Stimulated activated CD4-positive, alpha-beta T cell treated with anti-CD3 and anti-CD28 coated beads, Interleukin-2, amount 100 ng/mL, for 24 hours (primary cell): ENCODE measurements at places on chromosomes 2 and 18.

- DNase-seq: no peak
Measured at GRCh38 chr2:273333-273732, 8.6 kb downstream of the ACP1 start.

- no peak for DNase-seq
Measured at GRCh38 chr2:85746321-85747004, 7.3 kb upstream of the ATOH8 start.

DNA sequence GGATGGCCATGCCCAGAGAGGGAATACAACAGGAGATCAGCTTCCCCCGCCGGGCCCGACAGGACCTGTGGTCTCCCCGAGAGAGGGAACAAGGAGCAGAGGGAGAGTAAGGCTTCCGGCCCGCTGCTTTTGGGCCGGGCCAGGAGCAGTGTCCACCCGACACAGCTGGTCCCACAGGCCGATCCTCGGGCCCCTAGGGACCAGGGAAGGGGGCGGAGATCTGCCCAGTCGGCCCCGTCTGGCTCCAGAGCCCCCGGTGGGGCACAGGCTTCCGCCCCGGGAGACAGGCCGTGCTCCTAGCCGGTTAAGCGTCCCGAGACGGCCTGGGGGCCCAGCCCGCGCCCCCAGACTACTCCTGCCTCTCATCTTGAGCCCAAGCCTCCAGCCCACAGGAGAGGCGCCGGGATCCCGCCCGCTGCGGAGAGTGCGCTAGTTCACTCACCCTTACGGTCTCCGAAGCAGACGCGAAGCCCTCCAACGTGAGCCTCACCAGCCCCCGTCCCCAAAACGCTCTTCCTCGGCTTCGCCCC, at the start of gene MCFD2:
Gene MCFD2 (minus strand): TSS at position 526 of the 530 bp plus-strand sequence. CDS start 6,635 bp downstream, outside the sequence.
- peak; percentile 13 for DNase-seq

- peak; percentile 72 for DNase-seq
Measured at GRCh38 chr2:73175663-73176204, 26.6 kb upstream of the NOTO start.

DNA sequence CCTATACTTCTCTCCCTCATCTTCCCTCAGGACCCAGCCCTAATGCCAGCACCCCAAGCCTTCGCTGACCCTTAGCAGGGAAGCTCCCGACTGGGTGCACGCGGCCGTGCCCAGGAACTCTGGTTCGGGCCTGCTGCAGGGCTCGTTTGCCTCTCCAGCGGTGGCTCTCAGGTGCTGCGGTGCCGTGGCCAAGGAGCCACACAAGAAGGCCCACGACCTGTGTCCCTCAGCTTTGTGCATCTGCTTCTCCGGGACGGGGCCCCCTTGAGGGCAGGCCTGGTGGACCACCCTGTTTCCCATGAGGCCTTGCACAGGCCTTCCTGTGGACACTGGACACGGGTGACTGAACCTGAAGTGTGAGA, 17.7 kb downstream of the BOK start:
- no peak for DNase-seq

DNA sequence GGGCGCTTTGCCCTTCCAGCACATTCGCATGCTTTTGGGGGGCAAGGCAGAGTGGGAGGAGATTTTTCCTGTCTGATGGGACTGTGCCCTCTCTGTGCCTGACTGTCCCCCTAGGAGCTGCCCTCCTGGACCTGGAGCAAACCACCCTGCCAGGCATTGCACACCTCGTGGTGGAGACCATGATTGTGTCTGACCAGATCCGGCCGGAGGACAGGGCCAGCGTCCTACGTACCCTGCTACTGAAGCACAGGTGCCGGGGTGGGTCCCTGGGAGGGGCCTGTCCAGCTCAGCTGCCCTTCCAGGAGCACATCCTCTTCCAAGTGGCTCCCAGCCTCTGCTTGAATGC, 5.3 kb downstream of the SLC4A3 start:
- DNase-seq: no peak

DNA sequence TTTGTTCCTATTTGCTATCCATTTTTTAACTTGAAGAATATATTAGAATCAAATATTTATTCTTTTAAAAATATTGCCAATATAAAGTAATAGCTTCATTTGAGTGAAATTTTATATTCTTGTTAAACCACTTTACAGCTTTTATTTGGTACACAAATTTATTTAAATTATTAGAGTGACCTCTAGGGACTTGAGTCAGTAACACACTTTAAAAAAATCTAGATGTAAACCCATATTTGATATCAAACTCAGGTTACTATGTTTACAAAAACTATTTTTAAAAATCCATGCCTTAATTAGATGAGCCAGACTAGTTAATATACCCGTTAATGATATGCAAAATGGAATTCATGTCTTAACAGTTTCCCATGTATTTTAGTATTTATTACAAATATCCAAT, 134.6 kb downstream of the MAP4K4 start:
- no peak for DNase-seq

- no peak for DNase-seq
Measured at GRCh38 chr2:54416166-54416813, 39.8 kb upstream of the SPTBN1 start.

DNA sequence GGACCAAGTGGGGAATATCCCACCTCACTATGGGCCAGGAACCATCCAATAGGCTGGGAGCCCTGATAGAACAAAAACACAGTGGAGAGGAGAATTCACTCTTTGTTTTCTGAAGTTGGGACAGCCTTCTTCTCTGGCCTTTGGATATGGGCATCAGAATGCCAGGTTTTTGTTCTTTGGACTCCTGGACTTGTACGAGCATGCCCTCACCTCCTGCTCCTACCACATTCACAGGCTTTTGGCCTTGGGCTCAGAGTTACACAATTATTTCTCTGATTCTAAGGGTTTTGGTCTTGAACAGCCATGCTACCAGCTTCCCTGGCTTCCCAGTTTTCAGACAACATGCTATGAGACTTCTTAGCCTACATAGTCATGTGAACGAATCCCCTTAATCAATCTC, 732.9 kb upstream of the VRK2 start:
- no peak for DNase-seq

DNA sequence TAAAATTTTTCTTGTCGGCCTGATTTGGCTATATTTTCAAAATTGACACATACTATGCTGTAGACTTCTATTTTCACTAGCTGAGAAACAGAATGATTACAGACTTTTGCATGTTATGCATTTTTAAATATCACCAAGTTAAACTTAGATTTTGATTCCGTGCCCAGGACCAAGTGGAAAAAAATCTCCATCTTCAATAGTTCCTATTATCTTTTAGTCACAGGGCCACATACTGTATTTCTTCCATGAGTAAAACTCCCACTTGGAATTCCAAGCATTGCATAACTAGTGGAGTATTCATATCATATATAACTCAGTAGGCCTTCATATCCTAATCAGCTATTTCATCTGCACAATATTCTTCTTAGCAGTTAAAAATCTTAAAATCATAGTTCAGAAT, 470.9 kb downstream of the ARHGAP15 start:
- no peak for DNase-seq

GRCh38 chr2:12177455-12178288, 431.2 kb downstream of the LPIN1 start:
- no peak for DNase-seq

- no peak for DNase-seq
Measured at GRCh38 chr2:233689031-233689430, 3.7 kb upstream of the UGT1A6 start.

- peak; percentile 46 for DNase-seq
Measured at GRCh38 chr2:102615620-102616436, 3.5 kb upstream of the SLC9A2 start.

DNA sequence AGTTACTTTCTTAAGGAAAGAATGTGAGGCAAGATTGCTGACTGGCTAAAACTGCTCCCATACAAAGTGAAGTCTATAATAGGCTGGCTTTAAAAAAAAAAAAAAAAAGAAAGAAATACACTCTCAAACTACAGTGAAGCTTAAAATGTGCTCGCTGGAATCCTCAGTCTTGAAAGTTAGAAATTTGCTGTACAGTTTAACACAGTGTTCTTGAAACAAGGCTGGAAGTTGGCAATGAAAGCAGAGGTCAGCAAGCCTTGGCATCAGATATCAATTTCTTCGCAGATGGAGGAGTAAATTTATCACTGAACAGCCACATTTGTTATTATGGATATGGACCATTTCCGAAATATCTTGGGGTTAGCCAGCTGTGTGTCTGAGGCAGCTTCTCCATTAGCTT, 392.9 kb downstream of the ZNF516 start:
- no peak for DNase-seq

DNA sequence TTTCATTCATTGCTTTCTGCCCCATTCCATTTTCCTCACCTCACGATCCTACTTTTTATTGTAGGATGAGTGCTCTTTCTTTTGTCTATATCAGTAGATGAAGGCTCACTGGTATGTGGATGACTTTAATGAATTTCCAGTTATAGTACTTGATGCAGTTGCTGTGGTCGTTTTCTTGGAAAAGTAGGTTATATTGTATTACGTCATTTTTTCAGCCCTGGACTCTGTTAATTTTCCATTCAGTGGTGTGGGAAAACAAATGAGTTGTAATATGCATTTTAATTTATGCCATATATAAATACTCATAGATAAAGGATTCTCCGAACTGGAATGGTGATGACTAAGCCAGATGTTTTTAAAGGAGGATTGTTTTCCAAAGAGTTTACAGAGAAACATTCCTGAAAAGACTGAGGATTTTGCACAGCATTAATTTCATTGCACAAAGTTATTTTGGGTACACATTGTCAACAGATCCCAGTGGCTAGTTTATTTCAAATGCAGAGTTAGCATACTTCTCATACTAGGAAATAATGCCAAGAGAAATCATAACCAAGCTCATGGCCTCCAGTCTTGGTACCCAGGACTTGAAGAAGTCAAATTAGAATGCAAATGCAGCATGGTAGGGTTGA, 189.7 kb downstream of the PAX3 start:
- DNase-seq: no peak

DNA sequence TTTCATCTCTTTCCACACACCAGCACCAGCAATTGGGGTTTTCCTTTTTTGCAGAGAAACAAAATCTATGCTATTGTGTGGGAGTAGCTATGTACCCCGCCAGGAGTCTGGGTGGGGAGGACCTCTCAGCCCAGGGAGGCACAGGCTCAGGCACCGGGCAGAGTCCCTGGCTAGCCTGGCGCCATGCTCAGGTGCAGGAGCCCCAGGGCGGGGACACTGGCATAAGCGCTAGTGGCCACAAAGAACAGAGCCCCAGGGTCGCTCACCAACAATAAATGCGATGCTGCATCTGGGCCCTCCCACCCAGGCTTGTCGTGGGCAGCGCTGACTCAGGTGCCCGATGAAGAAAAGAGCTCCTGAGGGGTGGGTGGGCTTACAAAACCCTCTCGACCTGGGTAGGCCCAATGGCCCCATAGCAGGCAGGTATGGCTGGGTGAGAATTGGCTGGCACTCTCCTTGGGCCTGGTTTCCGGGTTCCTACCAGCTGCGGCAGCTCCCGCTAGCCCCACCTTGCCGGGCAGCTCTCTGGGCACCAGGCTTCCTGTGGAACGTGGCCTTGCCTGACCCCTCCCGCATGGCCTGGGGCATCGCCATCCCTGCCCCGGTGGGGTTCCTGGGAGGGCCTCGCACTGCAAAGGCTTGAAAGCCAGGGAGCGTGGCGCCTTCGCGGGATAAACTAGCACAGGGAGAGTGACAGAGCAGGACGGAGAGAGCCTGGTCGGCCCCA, 31.8 kb upstream of the COL6A3 start:
- peak; percentile 16 for DNase-seq

DNA sequence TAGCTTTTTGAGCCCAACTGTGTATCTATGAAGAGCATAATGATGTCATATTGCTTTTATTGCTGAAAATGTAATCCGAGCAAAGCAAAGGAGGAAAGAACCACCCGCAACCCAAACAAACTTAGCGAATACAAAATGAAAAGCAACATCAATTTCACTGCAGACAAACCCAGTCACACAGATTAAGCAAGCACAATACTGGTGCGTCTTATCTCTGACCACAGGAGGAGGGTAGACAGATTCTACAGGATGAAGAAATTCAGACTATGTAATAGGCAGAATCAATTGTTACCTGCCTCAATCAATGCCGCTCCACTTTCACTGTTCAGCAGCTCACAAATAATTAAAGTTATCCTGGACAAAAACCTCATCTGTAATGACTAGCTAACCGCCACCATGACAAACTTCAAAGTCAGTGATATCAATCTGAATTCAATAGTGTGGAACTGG, 115.5 kb upstream of the SP3 start:
- DNase-seq: no peak

- no peak for DNase-seq
Measured at GRCh38 chr2:104873689-104874054, 19.8 kb downstream of the POU3F3 start.

GRCh38 chr18:38198956-38199355, 633.4 kb upstream of the CELF4 start:
- no peak for DNase-seq

GRCh38 chr2:206163251-206163880, 3.7 kb downstream of the EEF1B2 start:
- DNase-seq: no peak

DNA sequence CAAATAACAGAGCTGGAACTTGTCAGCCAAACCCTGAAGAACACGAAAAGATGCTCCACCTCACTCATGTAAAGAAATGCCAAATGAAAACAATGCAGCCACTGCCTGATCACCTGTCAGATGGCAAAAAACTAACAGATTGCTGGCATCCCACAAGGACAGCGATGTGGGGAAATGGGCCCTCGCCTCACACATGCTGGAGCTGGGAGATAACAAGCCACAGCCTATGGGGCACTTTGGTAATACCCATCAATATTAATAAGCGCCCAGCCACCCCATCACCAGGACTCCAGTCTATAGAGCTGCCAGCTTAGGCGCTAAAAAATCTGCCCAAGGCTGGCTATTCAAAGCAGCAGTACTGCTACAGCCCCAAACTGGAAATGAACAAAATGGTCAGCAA, 27.0 kb downstream of the TFCP2L1 start:
- DNase-seq: no peak

DNA sequence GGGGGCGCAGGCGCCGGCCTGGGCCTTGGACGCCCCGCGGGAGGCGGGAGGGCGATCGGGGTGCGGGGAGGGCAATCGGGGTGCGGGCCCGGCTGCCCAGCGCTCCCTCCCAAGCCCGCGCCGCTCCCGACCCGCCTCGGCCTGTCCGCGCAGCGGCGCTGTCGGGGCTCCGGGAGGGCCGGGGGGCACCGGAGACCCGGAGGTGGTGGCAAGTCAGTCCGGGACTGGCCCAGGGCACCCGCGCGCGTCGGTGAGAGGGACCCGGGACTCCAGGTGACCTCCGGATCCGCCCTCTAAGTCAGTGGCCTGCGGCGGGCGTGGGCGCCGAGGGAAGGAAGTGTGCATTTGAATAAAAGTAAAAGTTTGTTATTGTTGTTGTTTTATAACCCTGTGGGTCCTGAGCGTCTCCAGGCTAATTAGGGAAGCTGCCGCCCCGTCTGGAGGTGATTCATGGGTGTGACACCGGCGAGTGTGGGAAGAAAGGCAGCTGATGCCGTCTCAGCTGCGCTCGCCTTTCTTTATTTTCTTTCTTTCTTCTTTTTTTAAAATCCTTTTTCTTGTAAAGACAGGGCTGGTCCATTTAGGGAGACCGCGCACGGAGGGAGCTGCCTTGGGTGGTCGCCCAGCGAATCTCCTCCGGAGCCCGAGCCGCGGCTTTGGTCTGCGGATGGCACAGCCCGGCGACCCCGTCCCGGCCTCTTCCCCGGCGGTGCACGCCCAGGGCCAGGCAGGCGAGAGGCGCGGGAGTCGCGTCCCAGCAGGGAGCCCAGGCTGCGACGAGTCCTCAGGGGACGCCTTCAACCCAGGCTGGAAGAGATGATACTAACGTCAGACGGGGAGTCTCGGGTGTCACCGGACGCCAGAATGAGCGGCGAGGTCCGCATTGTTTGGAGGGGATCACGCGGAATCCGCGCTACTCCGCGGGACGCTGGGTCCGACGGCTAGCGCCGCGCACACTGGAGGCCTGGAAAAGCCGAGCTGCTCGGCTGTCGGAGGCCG, 627 bp upstream of the CRACDL start:
- peak; percentile 40 for DNase-seq
